ENCODE measurements at places on chromosomes 7 and 10. TPM values are rescaled to one million over a fixed set of nuclear protein-coding genes. Genes with fewer than 3 reads are reported as not detected.

Gene RAB11FIP2
- 63.6 TPM for polyA plus RNA-seq

Gene MYO1G
- polyA plus RNA-seq = 0.51 TPM

Gene PANK1
- 54.1 TPM for polyA plus RNA-seq

Gene FAM25C
- polyA plus RNA-seq = not detected

Gene NFKB2
- polyA plus RNA-seq = 15.7 TPM

Gene FBXL15
- 5.9 TPM for polyA plus RNA-seq

Gene CHST3
- 18.9 TPM for polyA plus RNA-seq

Gene LMOD2
- polyA plus RNA-seq = 0.10 TPM

Gene SMKR1
- 2.9 TPM for polyA plus RNA-seq

Gene KLHL7
- polyA plus RNA-seq = 47.9 TPM

Gene ANKRD16
- polyA plus RNA-seq = 10.3 TPM

Gene WNT2
- 0.58 TPM for polyA plus RNA-seq

Gene CREB5
- polyA plus RNA-seq = 6.3 TPM

Gene HYAL4
- polyA plus RNA-seq = 0.12 TPM

Gene ZNF800
- polyA plus RNA-seq = 20.0 TPM

Gene ARMC3
- polyA plus RNA-seq = 13.9 TPM

Gene GPR15LG
- 0.76 TPM for polyA plus RNA-seq

Gene ITIH2
- polyA plus RNA-seq = 0.61 TPM

Gene ZPBP
- 0.44 TPM for polyA plus RNA-seq

Gene MAT1A
- polyA plus RNA-seq = 1.2 TPM

Gene WIPF3
- polyA plus RNA-seq = 5.7 TPM

Gene ZP3
- 10.1 TPM for polyA plus RNA-seq

Gene GRID1
- 1.8 TPM for polyA plus RNA-seq

Gene PLXNA4
- polyA plus RNA-seq = 11.8 TPM

Gene SAMD9L
- polyA plus RNA-seq = 4.5 TPM

Gene IFIT1B
- polyA plus RNA-seq = 0.12 TPM

Gene UNC5B
- 65.0 TPM for polyA plus RNA-seq

Gene CALHM1
- 0.07 TPM for polyA plus RNA-seq

Gene AKR1C1
- polyA plus RNA-seq = 10.1 TPM

Gene INMT
- polyA plus RNA-seq = 1.1 TPM

Gene CAMK1D
- polyA plus RNA-seq = 10.7 TPM

Gene RAMP3
- polyA plus RNA-seq = 10.0 TPM

Gene MEIG1
- 1.3 TPM for polyA plus RNA-seq

Gene ANKRD30A
- polyA plus RNA-seq = not detected

Gene OPN4
- not detected for polyA plus RNA-seq

Gene PGAM2
- 1.2 TPM for polyA plus RNA-seq

All from right renal cortex interstitium (tissue), 3 donors.